ENCODE measurements at places on chromosomes 3 and 15.

DNA sequence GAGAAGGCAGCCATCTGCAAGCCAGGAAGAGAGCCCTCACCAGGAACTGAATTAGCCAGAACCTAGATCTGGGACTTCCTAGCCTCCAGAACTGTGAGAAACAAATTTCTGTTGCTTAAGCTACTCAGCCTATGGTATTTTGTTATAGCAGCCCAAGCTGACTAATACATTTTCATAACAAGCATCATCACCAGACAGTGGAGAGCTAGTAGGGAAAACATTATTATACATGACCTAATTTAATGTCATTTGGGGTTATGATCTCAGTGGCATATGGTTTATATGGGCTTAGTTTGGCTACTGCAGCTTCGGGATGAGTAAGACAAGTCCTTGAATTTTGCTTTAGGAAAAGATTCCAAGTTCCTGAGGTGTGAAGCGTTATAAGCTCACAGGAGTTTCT lies 35.6 kb downstream of the LNP1 start:
- DNase-seq, result no peak

DNA sequence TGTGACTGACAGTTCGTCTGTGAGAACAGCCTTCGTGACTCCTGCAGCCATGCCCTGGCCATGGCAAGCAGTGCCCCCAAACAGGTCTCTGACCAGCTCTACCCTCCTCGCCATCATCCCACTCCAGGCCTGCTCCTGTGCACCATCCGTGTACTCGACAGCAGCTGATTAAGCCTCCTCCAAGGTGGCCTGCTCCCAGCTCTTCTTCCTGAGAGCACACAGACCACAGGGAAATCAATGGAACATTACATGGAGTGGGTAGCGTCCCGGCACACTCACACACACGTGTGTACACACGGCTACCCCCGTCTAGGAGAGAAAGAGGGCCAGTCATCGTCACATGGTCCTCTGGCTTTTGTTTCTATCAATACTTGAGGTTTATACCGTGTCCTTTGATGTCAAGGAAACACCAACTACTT lies 21.1 kb downstream of the ANXA2 start:
- no peak for DNase-seq

- no peak for DNase-seq
Observed at GRCh38 chr3:138817695-138818094, 17.0 kb downstream of the PIK3CB start.

- DNase-seq, result no peak
Observed at GRCh38 chr3:94937980-94938379, 875.1 kb downstream of the NSUN3 start.

GRCh38 chr3:48879307-48879993 lies 19.2 kb downstream of the SLC25A20 start:
- no peak for DNase-seq

DNA sequence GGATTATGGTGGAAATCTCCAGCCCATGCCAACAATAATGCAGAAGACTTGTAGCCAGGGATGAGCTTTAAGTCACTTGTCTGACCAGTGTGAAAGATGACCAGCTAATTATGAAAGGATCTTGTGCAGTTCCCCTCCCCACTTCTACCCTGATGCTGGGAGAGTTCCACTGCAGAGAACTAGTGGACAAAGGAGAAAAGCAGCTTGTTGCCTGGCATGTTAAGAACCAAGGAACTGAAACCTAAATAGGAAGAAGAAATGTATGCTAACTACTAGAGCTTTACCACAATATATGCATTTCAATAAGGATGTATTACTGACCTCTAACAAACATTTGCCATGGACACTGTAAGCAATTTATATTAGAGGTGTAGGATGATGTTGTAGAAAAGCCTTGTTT lies 52.2 kb upstream of the CSTA start:
- no peak for DNase-seq

DNA sequence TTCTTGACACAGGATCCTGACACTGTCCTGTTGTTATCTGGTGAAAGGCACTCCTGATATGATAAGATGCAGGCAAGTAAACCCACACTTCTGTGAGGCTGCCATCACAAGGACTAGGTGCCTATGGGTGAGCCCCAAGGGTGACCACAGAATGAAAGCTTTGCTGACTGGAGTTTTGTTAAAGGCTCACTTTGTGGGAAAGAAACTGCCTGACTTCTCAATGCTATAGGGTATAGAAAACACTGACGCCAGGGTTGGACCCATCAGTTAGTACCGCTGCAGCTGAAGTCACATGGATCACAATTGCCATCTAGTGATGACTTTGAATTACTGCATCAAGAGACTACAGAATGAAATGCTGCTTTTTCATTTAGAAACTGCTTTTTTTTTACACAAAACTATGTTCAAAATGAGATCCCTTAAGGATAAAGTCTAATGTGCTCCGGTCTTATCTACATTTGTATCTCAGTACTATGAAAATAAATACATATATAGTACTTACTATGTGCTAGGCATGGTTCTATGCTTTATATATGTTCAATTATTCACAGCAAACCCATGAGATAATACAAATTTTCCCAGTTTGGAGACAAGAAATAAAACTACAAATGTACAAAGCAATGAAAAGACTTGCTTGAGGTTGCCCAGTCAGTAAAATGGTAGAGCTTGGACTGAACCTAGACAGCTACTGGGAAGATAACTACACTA lies 64.2 kb upstream of the CMSS1 start:
- DNase-seq, result peak; percentile 38

GRCh38 chr3:45137656-45138181 lies 8.5 kb downstream of the CDCP1 start:
- no peak for DNase-seq

GRCh38 chr3:104956620-104957345 lies 409.9 kb upstream of the ALCAM start:
- DNase-seq, result no peak

DNA sequence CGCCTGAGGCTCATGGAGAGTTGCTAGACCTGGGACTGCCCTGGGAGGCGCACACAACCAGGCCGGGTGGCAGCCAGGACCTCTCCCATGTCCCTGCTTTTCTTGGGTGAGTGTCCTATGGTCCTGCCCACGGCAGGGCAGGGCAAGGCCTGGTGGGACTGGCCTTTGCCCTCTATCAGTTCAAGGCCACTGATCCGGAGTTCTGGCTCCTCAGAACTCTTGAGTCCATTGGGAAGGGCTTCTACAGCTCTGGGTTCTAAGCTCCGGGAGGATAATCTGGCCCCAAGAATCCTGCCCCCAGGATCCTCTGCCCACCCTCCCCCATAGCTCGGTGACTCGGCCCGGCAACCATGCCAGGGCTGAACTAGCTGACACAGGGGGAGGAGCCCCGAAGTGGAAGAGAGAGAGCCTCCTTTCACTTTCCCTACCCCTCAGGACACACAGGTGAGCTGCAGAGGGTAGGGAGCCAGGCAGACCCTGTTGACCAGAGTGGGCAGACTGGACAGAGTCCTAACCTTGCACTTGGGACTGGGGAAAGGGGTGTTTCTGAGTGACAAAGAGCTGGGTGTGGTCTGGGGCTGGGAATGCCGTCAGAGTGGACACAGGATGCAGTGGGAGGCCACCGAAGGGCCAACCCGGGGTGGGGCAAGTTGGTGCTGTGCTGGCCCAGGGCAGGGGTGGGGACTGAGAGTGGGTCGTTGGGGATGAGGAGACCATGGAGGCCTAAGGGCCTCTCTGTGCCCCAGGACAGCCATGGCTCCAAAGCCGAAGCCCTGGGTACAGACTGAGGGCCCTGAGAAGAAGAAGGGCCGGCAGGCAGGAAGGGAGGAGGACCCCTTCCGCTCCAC lies 664 bp downstream of the PARP3 start:
- DNase-seq, result no peak

GRCh38 chr15:52252781-52253180 lies 42.8 kb downstream of the MYO5C start:
- DNase-seq, result no peak

DNA sequence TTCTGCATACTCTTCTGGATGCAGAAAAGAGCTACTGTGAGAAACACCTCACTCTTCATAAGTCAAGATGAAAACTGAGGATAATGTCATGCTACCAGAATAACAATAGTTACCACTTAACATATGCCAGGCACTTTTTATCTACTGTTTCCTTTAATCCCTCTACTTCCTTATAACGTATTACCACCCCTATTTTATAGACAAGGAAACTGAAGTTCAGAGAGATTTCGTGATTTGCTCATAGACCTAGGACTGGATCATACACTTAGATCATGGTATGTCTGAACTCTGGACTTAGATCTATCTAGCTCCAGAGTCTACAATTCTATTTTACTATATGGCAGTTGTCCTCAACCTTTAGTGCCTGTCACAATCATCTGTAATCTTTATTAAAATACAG lies 155.7 kb upstream of the TSPAN3 start:
- no peak for DNase-seq

- no peak for DNase-seq
Observed at GRCh38 chr15:101482526-101483371, 6.8 kb downstream of the PCSK6 start.

GRCh38 chr3:95134693-95135413 lies 1072.0 kb downstream of the NSUN3 start:
- no peak for DNase-seq

DNA sequence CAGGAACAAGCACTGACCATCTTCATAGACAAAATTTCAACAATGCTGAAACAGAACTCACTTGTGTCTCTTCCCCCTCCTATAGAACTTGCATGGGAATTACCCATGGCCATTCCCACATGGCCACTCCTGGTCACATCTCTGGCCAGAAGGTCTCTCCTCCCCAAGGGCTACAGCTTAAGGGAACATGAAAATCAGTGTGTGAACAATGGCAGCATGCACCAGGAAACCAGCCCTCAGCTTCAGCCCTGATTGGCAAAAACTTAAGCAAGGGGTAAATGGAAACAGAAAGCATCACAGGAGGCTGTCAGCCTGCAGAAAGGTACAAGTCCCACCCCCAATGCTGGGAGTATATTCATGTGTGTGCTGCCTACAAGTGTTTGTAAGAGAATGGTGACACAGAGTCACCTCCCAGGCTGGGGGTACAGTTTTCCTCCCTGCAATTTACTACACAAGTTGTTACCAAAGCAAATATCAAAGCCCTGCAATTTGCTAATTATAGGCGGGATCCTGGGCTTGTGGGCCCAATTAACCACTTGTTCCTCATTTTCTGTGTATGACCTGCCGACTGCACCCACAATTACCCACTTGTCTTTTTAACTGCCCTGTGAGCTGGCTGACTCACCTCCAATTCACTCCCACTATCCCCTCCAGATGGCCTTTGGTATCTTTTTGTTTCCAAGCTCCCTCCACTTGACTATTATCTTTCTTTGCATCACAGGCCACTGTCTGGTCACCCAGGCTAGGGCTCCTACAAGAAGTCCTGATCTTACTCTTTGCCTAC lies 84.4 kb upstream of the HES1 start:
- DNase-seq, result no peak

GRCh38 chr3:98884675-98885371 lies 16.7 kb downstream of the DCBLD2 start:
- DNase-seq, result no peak

- DNase-seq, result no peak
Observed at GRCh38 chr15:38275959-38276358, 23.3 kb downstream of the SPRED1 start.

GRCh38 chr15:48929661-48930060 lies 34.1 kb downstream of the SHC4 start:
- no peak for DNase-seq

DNA sequence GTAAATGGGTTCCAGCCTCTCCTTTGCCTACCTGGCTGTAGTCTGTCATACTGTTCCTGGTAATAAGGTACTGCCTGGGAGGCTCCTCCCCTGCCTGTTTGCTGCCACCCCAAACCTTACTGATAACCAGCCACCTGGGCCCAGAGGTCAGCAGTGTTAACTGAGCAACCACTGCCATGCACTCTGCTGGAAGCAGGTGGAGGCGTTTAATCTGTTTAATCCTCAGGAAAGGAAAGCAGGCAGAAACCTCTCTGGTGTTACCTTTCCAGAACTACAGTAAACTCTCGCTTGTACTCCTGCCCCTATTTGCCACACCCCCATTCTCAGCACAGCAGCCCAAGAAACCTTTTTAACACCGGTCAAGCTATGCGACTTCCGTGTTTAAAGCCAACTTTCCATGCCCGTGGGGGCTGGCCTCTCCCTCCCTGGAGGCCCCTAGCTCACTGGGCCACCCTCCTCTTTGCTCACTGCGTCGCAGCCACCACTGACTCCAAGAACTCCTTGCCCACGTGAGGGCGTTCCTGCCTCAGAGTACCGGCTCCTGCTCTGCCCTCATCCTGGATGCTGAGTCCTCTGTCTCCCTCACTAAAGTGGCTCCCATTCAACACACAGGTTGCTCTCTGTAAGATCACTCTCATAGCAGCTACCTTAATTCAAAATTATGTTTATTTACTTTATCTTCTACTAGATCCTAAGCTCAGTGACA lies 8.3 kb downstream of the BDH1 start:
- DNase-seq, result peak; percentile 22

GRCh38 chr15:96274087-96274440 lies 56.4 kb upstream of the NR2F2 start:
- DNase-seq, result no peak

GRCh38 chr3:53170325-53171063 lies 9.5 kb downstream of the PRKCD start:
- no peak for DNase-seq

DNA sequence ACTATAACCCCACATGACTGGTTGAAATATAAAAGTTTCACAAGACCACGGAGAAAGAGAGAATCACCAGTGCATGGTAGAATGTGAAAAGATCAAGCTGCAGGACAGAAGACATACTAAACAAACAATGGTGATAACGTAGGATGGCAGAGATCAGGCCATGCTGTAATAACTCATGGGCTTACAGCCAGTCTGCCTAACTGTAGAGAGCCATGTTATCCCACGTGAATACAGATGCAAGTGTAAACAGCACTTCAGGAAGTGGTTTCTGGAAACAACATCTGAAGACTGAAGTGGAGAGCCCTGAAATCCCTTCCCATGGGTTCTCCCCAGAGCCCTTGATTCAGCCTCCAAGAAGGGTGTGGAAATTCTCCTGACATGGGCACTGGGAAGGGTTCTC lies 103.2 kb upstream of the SLCO2A1 start:
- DNase-seq, result no peak

DNA sequence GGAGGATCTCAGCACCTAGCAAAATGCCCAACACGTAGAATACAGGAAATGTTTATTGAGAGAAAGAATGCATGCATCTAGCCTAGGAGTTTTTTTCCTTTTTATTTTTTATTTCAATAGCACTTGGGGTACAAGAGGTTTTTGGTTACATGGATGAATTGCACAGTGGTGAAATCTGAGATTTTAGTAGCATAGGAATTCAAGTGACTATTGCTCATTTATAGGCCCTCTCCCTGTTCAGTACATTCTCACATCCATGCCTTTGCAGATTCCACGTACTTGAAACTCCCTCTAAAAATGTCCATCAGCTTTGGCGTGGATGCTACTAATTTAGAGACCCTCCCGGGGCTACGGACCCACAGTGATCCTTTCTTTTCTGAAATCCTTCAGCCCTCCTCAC lies 61.7 kb upstream of the PIAS1 start:
- no peak for DNase-seq

GRCh38 chr3:61673651-61674050 lies 112.3 kb downstream of the PTPRG start:
- no peak for DNase-seq

GRCh38 chr3:109387201-109387600 lies 49.9 kb upstream of the DPPA4 start:
- no peak for DNase-seq

Data from endothelial cell (in vitro differentiated cells).